ENCODE measurements at places on chromosomes 7 and 10.

GRCh38 chr10:72038458-72039001 is 49.8 kb downstream of the SPOCK2 start:
- DNase-seq = no peak

DNA sequence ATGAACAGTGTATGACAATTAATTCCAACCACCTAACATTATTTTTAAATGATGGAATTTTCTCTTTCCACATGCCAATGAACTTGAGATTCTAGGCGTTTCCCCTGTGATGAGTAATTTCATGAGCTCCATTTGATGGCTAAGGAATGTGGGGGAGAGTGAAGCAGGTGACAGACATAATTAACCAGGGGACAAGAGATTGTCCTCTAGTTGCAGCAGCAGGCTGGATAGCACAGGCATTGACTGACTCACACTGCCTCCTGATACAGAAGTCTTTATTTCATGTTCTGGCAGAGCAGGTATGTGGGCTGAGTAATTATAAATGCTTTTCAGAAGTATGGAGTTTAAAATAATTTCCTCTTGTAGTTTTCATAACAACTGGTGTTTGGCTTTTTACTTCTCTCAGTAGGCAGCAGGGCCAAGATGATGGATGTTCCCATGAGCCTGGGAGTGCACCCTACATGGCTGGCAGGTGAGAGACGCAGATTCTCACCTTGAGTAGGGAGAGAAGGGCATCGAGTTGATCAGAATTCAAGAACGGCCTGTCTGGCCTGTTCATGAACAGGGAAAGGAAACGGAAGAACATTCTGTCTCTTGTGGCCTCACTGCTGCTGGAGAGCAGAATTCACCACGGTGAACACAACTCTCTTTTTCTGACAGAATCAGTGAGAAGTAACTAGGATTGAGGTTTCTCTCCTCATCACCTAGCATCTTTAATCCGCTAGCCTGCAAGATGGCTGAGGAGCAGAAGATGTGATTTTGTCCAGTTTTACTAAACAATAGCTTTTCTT is 118.8 kb downstream of the AOAH start:
- no peak for DNase-seq

GRCh38 chr10:43195557-43195956 is 57.3 kb downstream of the CSGALNACT2 start:
- DNase-seq = peak; percentile 60

- peak; percentile 53 for DNase-seq
Observed at GRCh38 chr7:155281398-155281969, 16.2 kb upstream of the INSIG1 start.

DNA sequence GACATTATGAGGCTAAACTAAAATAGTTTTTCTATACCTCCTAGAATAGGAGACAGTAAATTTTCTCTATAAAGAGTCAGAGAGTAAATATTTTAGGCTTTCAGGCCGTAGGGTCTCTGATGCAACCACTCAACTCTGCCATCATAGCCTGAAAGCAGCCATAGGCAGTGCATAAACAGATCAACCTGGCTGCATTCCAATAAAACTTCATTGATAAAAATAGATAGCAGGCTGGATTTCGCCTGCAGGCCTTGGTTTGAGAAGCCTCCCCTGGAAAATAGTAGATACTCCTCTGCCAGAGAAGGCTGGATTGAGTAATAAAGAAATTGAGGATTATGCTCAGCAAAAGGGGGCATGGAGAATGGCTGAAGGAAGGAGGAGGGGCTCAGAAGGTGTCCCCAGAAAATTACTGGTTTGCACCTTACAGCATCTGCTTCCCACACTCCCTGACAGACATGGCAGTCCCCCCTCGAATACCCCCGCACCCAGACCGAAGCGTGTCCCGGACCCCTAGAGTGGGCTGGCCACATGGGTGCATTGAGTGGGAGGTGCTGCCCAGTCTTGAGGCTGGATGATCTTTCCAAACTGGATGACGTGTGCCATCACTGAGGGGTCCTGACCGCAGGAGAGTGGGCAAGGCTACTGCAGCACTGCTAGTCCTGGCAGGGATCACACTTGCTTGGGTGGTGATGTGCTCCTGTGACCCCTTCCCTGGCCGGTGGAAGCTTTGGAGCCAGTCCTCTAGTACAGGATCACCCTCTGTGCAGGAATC is 126.6 kb downstream of the PTPN20 start:
- DNase-seq = peak; percentile 52

Measured in posterior vena cava (tissue), 2 donors.